Right kidney (tissue), 9 donors: ENCODE measurements at places on chromosomes 16 and 17.
A peak's percentile ranks its signal among the peaks of the same experiment; 100 is the strongest.

DNA sequence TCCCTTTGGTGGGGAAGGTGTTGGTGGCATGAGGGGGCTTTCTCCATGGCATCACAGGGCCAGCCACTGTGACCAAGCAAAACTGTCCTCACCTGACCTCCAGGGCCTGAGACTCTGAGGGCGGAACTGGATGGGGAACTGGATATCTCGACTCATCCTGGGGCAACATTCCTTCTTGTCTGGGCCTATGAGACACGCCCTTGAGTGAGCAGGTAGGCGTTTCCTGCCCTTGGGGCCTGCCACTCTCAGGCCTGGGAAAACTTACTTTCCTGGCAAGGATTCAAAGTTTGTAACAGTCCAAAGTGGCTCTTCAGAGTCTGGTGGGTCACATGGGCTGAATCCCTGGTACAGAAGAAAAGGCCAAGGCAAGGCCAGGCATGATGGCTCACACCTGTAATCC lies 9.6 kb downstream of the MT1X start:
- DNase-seq, result no peak

DNA sequence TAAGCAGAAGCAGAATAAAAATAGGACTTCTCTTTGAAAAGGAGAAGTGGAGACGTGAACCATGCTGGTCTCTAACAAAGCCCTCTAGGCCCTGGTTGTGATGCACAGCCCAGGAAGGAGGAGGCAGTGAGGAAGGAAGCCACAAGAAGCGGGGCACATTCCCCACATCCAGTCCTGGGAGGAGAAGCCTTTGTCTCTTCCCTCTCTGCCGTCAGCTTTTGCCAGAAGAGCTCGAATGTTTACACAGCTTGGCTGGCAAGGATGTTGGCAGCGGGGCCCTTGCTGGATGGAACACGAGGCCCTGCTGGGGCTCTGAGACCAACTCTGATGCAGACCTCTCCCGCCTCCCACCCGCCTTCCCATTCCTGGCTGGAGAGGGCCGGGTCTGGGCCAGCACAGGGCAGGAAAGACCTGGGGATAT lies 91.3 kb downstream of the MAF start:
- no peak for DNase-seq

DNA sequence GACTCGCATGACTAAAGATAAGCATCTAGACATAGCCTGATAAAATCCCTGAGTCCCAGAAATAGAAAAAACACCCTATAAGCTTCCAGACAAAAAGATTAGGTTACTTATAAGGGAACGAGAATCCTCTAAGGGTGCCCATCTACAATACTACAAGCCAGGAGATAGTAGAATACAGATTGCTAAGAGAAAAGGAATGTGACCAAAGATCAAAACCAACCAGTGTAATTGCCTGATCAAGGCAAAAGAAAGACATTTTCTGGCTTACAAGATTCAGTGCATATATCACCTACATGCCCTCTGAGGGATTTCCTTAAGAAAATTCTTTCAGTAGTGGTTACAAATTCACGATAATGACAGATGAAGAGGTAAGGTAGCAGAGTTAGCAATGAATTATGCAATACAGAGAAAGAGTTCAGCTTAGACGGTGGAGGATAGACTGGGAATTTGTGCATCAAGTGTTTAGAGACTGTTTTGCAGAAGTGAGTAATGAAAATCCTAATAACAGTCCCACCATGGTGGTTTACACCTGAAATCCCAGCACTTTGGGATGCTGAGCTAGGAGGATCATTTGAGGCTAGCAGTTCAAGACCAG lies 35.0 kb downstream of the BCL7C start:
- DNase-seq, result no peak

GRCh38 chr17:72539981-72540897 lies 419.4 kb downstream of the SOX9 start:
- DNase-seq, result peak; percentile 83

DNA sequence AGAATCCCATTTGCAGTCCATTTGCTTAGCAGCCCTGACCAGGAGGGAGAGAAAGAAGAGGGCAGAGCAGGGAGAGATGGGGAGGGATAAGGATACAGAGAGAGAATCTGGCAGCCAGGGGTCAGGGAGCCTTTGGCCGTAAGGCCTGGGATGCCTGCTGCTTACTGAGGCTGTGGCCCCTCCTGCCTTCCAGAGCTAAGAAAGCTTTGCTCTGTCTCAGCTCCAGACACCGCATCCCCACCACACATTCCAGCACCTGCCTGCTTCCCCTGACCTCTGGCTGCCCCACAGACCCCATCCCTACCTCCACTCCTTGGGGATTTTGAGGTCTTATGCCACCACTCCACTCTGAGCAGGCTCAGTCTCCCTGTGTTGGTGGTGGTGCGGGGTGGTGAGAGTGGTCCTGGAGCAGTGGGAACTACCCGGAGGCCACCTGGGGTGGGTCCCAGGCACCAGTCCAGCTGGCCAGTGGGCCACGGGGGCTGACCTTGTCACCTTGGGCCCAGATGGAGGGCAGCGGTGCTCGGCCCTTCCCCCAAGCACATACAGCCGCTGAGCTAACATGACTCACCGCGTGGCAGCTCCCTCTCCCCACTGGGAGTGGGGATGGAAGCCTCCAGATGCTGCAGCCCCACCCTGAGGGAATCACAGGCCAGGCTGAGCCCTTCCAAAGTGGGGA lies 58.3 kb downstream of the RAI1 start:
- DNase-seq, result no peak

- no peak for DNase-seq
Measured at GRCh38 chr17:50865868-50866260, 290 bp downstream of the TOB1 start.

GRCh38 chr17:65931246-65932149 lies 260.4 kb downstream of the CEP112 start:
- no peak for DNase-seq

- no peak for DNase-seq
Measured at GRCh38 chr16:4647644-4647980, 23.0 kb downstream of the MGRN1 start.

GRCh38 chr17:65799869-65800268 lies 238.4 kb upstream of the AXIN2 start:
- no peak for DNase-seq

GRCh38 chr16:12526515-12526914 lies 277.2 kb downstream of the CPPED1 start:
- DNase-seq, result no peak

DNA sequence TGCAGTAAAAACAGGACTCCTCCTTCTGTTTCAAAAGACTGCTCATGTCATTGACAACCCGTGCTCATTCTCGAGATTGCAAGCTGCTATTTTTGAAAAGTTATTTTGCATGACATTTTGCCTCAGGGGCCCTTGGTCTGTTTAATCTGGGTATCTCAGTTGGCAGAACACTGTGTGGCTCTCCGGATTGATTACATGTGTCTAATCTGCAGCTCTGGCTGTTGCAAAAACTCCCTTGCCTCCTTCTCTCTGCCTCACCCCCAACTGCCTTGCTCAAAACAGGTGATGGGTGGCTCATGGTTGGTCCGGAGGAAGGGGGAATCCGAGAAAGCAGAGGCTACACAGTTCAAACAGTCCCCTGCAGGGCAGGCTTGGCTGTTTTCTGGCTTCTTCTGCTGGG lies 25.3 kb downstream of the GINS3 start:
- no peak for DNase-seq

- DNase-seq, result no peak
Measured at GRCh38 chr17:10635290-10635689, 21.8 kb downstream of the MYH3 start.

DNA sequence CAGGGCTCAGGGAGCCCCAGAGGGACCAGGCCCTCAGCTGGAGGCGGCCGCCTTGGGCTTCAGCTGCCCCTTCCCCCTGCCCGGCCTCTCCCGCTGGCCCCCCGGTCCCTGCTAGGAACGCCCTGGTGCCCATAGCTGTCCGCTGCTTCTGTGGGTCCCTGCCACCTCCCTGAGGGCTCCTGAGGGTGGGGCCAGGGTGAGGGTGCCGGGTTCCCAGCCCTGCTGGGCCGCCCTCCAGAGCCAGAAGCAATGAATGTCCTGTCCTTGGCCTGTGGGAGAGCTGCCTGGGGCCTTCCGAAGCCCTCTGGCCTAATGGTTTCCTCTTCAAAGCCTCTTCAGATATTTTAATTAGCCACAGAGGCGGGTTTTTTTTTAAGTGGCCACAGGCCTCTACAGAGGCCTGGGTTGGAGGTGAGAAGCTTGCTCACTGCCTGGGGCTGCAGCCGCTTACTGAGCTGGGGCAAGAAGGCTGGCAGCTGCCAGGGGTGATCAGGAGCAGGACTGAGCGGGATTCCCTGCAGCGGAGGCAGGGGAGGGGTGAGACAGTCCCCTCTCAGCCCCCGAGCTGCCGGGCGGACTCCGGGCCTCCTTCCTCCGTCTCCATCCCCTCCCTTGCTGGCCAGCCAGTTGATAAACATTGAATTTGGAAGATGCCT lies 9.9 kb downstream of the CENPX start:
- DNase-seq, result no peak

DNA sequence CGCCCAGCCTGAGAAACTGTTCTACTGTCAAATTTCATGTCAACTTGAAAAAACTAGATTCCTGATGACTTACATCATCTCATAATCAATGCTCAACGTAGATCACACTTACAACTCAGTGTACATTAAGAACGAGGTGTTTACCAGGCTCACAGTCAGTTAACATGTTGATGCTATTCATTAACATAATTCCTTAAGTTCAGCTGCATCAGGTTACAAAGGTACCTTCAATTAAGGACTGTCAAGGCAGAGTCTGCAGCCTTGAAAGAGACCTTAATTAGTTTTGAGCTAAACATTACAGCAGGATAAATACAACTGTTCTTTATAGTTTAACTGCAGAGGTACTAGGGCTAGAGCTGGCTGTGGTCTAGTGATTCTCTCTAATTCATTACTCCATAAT lies 1.9 kb downstream of the GNA13 start:
- DNase-seq, result no peak

DNA sequence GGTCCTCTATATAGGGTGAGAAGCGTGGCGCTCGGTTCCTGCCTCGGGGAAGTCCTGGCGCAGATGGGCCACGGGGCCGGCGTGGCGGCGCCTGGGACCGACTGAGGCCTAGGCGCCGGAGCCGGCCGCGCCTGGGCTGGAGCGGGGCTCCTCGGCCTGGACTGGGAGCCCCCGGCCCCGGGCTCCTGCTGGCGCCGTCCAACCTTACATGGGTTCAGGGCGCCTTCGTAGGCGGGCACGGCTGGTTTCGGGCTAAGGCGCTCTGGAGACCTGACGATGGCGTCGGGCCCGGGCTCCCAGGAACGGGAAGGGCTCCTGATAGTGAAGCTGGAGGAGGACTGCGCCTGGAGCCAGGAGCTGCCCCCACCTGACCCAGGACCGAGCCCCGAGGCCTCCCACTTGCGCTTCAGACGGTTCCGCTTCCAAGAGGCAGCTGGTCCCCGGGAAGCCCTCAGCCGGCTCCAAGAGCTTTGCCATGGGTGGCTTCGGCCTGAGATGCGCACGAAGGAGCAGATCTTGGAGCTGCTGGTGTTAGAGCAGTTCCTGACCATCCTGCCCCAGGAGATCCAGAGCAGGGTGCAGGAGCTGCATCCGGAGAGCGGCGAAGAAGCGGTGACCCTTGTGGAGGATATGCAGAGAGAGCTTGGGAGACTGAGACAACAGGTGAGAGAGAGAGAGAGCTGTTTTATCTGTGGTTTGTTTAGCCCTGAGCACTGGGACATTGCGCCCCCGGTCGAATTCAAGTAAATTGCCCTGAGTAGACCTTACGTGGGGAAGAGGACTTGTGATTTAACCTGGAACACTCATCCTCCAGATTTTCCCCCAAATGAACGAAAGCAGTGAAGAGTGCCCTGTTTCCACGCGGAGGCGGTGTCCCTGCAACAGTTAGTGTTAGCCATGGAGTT lies 504 bp downstream of the ZNF263 start:
- DNase-seq, result no peak

DNA sequence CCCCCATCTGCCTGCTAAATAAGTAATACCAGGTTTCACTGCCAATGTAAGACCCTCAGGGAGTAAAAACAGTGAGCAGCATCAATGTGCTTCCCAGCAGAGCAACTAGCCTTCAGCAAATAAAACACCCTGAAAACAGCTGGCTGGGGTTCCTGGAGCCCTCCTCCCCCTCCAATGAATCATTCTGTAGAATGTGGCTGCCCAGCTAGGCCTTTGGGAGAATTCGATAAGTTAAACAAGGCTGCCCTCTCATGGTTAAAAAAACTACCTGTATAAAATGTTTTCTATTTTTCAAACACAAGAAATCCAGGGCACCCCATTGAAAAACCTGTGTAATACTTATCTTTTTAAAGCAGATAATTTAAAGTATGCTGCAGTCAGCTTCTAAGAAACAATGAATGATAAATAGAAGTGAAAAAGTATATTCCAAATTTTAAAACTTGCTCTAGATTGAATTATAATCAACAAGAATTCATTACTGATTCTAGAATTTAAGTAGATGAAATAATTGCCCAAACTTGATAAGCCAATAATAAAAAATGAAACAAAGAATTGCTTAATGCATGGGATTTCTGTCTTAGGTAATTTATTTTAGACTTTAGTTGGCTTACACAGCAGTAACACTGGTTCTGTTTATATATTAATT lies 9.4 kb upstream of the TOM1L1 start:
- DNase-seq, result peak; percentile 29

- no peak for DNase-seq
Measured at GRCh38 chr17:59121901-59122480, 15.3 kb upstream of the TRIM37 start.

DNA sequence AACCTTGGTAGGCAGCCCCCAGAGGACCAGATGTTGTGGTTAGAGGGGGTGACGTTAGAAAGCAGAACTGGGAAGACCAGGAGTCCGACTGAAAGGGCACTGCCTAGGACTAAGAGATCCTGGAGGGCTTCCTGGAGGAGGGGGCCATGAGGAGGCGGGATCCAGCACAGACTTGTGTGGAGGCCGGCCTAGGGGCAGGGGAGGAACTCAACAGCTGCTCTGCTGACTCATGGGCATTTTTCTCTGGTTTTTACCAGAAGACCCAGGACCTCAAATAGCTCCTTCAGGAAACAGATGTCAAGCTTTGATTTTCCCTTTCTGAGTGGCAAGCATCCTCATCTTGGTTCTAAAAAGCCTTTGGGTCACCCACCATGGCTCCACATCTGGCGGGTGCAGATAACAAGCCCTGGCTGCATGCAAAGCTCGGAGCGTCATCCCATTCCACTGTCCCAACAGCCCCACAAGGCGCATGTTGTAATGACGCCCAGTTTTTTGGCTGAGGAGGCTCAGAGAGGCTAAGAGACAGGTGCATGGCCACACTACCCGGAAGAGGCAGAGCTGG lies 29.0 kb downstream of the IL21R start:
- no peak for DNase-seq

GRCh38 chr17:65532101-65532890 lies 29.2 kb downstream of the AXIN2 start:
- DNase-seq, result no peak

DNA sequence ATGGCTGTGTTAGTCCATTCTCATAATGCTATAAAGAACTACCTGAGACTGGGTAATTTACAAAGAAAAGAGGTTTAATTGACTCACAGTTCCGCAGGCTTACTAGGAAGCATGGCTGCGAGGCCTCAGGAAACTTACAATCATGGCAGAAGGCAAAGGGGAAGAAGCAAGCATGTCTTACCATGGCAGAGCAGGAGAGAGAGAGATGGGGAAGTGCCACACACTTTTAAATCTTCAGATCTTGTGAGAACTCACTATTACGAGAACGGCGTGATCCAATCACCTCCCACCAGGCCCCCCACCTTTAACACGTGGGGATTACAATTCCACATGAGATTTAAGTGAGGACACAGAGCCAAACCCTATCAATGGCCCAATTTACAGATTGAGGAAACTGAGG lies 96.5 kb downstream of the SDK2 start:
- DNase-seq, result no peak
